CD4-positive, alpha-beta T cell treated with Interleukin-1 beta for 1 hour (primary cell): ENCODE measurements at places on chromosomes 6 and 20.
A peak's percentile ranks its signal among the peaks of the same experiment; 100 is the strongest.

DNA sequence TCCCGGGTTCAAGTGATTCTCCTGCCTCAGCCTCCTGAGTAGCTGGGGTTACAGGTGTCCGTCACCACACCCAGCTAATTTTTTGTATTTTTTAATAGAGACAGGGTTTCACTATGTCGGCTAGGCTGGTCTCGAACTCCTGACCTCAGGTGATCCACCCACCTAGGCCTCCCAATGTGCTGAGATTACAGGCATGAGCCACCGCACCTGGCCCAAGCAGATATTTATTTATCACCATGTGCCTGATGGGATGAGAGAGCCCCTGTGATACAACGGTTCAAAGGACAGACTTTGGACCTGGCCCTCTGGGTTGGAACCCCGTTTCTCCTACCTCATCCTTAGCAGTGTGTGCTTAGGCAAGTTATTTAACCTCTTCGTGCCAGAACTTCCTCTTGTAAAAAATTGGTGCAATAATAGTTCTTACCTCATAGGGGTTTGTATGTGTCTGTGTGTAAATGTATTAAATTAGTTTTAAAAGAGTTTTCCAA, 19.2 kb upstream of the STK38 start:
- DNase-seq = no peak

DNA sequence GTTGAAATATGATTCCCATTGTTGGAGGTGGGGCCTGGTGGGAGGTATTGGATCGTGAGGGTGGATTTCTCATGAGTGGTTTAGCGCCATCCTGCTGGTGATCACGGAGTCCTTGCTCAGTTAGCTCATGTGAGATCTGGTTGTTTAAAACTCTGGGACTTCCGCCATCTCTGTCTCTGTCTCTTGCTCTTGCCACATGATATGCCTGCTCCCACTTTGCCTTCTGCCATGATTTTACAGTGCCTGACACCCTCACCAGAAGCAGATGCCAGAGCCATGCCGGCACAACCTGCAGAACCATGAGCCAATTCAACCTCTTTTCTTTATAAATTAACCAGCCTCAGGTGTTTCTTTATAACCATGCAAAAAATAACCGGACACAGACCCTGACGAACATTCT, 44.7 kb upstream of the ZFP64 start:
- DNase-seq = no peak

DNA sequence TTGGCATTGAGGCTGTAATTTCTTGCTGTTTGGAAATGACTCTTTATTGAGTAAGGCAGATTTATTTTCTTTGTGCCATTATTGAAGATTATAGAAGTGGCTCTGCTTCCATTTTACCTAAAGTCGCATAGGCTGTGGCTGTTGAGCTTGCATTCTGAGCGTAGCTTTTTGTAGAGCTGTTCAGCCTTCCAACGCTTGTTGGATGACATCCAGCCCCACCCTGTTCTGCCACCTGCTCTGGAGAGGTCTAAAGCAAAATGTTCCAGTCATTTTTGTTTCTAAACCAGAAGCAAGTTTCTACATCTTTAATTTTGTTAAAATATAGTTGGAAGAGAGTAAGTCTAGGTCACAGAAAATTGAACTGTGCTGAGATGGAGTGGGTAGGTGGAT, 24.4 kb downstream of the UST start:
- no peak for DNase-seq

DNA sequence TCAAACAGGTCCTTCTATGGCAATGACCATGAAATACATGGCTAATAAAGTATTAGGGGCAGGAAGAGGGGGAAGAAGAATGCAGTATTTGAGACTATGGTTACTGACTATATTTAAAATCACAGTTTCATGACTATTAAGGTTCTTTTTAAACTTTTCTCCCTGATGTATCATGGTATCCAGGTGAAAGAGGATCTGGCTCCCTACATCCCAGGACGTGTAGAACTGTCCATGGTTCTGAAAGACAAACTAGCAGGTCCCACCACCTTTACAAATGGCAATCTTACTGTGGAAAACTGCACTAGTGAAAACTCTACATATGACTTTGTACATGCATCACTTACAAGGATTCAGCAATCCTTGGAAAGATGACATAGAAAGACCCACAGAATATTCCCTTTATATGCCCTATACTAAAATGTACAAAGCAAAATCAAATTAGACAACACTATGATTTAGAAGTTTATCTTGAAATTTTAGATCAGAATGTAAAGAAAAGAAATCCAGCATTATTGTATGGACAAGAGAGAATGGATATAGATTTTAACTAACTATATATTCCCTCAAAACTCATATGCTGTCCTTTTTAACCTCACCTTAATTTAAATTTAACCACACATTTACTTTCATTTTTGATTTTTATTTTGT, 33.5 kb downstream of the RPP21 start:
- no peak for DNase-seq

DNA sequence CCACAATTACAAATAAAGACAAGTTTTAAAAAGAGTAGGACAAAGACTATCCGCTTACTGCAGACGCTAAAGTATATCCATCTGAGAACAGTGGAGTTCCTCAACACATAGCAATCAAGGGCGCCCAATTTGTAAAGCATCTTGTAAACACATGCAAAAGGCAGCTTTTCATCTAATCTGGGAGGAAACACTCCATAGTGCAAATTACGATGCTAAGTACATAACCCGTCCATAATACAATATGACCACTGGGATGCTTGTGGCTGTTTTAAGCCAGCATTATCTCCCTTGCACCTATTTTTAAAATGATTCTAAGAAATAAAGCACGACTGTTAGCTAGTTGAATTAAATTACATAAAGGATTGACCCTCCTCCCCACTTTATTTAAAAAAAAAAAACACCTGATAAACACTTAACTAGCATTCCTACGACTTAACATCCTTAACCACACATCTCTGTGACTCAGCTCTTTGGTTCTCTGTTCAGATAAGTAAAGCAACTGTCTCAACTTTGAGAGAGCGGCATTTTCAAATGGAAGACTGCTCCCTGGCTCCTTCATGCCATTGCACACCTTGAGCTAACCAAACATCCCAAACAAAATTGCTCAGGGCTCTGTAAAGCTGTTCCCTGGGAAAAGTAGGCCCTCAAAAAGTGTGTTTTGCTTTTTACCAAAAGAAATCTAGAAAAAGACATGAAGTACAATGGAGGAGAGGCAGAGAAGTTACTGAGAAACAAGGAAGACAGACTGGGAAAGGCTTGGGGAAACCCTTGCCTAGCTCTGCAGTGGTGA, 14.2 kb downstream of the SLC22A23 start:
- DNase-seq = no peak

DNA sequence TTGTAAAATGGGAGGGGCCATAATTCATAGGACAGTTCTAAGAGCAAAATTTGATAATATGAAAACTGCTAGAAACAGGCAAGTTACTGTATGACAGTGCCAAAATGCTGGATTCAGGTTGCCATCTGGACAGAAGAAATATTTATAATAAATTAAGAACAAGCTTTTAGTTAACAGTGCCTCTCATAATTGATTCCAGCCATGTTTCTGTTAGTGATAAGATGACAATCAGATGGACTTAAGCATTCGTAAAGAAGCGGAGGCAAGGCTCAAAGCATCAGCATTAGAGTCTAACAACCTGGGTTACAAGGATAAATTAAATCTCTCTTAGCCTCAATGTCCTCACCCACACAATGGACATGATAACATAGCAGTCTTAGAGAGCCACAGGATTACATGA, 61.0 kb downstream of the SESN1 start:
- DNase-seq = no peak

DNA sequence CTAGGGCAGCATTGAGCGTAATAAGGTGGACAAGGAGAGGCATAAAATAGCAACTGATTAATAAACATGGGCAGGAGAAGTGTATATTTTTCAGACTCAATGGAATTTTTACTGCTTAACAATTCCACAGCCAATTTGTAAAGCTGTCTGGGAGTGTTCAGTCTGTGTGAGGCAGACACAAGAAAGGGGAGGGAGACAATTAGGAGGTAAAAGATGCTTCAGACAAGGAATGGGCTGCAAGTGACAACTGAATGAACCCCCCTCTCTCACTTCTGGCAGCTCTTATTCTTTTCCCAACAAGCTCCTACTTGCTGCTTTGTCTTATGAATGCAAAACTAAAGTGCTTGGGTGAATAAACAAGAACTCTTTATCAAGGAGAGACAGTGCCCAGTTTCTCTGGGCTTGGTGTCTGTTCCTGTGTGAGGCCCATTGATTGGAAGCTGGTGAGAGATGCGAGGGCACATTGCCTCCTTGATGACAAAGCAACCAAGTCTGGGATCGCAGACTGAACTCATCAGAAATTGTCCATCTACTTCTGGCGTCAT, 575.3 kb downstream of the RNF144B start:
- no peak for DNase-seq

DNA sequence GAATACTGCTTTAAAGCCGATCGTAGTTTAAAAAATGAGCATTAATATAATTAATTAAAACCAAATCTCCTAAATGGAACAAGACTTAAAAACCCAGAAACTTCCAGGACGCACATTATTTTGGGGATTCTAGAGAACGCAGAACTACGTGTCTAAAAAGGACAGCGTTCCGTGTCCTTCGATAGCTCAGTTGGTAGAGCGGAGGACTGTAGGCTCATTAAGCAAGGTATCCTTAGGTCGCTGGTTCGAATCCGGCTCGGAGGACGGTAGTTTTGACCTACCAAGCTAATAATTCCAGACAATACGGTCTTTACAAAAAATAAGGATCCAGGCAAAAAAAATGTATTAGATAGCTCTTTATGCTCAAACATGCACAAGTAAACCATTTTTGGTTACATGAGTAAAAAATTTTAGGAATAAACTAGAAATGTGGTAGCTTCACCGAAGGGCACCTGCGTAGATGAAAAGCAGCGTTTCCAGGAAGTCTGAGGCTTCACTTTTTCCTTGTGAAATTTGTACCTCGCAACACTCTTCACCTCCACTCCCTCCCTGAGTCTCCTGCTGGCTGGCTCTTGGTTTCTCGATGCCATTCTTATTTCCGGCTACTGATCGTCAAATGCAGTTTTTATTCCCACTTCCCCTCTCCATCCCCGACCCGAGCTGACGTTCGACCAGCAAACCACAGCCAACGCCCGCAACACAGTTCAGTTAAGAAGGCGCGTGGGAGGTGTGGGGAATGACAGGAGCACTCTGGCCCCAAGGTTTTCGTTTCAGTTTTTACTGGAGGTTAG, 19.6 kb upstream of the ABT1 start:
- peak; percentile 76 for DNase-seq

GRCh38 chr20:62736407-62737071, 27.9 kb downstream of the NTSR1 start:
- no peak for DNase-seq

- no peak for DNase-seq
These were observed 171.9 kb downstream of the JARID2 start for GRCh38 chr6:15417811-15418210.

- DNase-seq = no peak
These were observed 160.5 kb upstream of the MMS22L start for GRCh38 chr6:97443408-97444080.

DNA sequence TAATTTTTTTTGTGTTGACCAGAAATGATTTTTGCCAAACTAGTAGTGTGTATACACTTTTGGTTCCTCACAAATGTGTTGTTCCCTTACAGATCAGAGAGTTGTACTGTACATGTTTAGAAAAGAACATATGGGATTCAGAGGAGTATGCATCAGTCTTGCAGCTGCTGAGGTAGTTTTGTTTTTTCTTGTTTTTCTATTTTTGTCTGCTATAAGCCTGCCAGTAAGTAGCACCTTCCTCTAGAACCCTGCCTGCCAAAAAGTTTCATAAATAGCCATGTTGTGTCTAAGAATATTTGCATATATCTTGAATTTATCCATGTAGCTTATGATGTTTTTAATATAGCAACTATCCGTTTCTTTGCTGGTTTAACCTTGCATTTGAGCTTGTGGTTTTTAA, 46.4 kb downstream of the ORC3 start:
- DNase-seq = no peak

GRCh38 chr6:46040288-46040687, 24.6 kb upstream of the CLIC5 start:
- DNase-seq = no peak

DNA sequence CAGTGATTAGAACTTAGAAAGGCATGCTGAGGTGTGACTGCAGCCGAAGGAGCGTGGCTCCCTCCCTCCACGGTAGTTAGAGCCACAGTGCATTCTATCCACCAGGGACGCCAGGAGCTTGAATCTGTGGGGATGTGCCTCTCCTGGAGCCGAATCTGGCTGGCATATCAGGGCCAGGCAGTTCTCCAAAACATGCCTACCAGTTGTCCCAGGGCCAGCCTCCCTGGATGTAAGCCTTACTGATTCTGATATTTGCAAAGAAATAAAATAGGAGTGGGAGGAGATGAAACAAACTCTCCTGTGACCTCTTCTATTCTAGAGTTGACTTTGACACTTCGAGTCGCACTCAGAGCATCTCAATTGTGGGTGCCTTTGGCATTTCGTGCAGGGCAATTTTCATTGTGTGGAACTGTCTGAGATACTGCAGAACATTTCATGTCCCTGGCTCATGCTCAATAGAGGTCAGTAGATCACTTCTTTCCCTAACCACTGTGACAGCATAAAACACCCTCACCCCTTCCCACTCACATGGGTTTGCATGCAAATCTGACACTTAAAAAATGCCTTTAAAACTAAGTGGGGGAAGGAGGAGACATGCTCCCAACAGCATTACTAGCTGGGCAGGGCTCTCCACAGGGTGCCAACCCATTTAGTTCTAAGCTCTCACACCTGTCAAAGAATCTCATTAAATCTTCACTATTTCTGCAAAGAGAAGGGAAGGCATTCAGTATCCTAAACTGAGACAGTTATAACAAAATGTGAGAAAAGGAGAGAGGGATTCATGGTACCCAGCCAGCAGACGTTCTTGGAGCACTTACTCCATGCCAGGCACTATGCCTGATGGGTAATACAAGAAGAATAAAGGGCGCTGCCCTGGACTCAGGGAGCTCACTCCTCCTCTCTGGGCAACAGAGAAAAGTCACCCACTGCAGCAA, 378.9 kb downstream of the PREX1 start:
- no peak for DNase-seq

GRCh38 chr20:44723391-44723790, 8.2 kb downstream of the CCN5 start:
- DNase-seq = no peak

GRCh38 chr6:75563032-75563431, 38.6 kb upstream of the SENP6 start:
- DNase-seq = no peak

- no peak for DNase-seq
These were observed 10.3 kb upstream of the ZNF831 start for GRCh38 chr20:59153355-59153681.

DNA sequence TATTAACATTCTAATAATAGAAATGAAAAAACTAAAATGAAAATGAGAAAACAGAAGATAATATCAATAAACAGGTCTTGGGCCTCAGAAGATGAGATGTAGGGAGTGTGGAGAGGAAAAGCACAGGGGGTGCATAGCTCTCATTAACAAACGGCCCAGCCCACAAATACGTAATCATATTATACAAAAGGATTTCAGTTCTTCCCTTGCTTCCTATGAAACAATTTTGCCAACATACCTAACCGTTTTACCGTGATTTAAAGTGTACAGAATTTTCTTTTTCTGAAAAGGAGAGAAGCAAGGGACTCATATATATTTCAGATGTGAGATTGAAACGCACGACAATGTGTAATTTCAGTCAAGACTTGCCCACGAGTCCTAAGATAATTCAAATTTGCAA, 136.0 kb downstream of the HFE start:
- DNase-seq = no peak

- DNase-seq = no peak
These were observed 45.0 kb upstream of the SMOC2 start for GRCh38 chr6:168395983-168396382.
